ENCODE measurements at places on chromosomes 11 and 22. TPM values are rescaled to one million over a fixed set of nuclear protein-coding genes. Genes with fewer than 3 reads are reported as not detected.
A peak's percentile ranks its signal among the peaks of the same experiment; 100 is the strongest.

The DEPDC7 gene
- 2.7 TPM for total RNA-seq

DNA sequence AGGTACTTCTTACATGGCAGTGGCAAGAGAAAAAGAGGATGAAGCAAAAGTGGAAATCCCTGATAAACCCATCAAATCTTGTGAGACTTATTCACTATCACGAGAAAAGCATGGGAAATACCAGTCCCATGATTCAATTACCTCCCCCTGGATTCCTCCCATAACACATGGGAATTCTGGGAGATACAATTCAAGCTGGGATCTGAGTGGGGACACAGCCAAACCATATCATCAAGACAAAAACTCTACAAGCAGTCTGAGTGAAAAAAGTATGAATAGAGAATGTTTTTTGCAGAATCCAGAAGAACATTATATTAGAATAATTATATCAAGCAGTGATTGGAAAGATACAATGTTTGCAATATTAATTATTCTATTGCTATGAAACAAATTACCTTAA lies 893.7 kb downstream of the FAM181B start:
- no peak for DNase-seq

DNA sequence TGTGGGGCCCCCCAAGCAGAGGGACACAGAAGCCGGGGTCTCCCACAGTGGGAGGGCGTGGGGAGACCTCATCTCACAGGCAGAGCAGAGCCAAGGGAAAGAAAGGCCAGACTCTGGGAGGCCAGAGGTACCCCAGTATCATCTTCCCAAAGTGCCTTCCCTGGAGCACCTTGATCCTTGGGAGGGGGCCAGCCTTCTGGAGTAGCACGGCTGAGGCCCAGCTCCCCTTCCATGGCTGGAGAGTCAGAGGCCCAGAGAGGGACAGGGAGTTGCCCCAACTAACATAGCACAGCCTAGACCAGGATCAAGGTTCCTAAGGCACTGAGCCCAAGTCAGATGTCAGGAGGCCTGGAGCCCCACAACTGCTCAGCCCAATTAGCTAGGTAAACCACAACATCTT lies 50.6 kb downstream of the ELFN2 start:
- DNase-seq: no peak

GRCh38 chr11:58615559-58615958 lies 6.9 kb upstream of the CNTF start:
- DNase-seq: no peak

The CD248 gene
- 23.5 TPM for total RNA-seq

DNA sequence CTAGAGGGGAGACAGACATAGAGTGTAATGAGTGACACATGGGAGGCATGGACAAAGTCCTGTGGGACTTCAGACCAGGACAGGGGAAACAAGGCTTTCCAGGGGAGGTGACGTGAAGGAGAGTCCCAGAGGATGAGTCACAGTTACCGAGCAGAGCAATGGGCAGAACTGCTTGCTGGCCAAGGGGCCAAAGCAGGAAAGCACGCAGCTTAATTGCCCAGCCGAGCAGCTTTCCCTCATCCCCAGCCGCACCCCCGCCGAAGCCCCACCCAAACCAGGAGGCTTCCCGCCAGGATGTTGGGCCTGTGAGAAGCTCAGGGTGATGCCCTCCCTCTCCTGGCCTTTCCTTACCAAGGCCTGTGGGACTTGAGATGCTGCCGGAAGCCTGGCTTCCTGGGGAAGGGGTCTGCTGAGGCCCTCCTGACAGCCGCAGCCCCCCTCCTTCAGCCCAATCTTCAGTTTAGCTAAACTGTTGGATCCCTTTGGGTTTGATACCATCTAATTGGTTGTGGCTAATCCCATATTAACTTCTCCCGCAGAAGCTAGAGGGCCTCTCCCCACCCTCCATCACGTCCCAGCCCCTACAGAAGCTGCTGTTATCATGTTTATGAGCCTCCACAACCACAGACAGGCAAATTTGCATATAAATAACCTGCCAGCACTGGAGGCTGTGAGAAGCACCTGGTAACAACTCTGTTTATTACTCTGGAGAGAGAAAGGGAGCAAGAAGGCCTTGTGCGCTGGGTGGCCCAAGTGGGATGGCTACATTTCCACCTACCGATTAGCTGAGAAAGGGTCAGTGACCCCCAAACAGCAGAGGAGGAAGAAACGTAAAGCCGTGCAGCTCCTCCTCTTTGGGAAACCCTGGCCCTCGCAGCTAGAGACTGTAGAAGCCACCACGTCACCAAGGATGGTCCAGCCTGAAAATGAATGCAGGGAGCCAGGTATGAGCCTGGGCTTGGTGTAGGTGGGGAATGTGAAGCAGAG lies 80.0 kb downstream of the TRIM29 start:
- peak; percentile 83 for DNase-seq

DNA sequence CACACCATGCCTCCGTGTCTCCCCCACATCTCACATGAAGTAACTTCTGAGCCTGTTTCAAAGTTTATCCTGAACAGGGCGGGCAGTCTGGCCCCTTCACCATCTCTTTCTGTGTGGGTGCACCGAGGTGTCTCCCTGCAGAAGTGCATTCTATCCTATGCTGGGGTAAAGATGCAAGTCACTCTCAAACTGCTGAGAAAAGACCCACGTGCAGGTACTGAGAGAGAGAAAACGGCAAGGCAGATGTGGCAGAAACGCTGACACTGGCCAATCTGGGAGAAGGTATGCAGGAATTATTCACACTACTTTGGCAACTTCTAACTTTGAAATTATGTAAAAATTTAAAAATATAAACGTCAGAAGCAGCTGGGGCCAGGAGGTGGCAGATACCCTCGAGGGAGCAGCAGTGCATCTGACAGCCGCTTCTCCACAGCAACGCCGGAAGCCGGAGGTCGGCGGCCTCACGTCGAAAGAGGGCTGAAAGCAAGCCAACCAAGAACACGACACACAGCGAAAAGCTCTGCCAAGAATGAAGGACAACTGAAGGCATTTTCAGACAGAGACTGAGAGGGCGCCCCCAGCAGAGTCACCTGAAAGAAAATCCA lies 34.2 kb upstream of the MOB2 start:
- DNase-seq: no peak

The MAJIN gene
- total RNA-seq: not detected

The VSIG10L2 gene
- total RNA-seq: 7.2 TPM

The BTBD18 gene
- not detected for total RNA-seq

The GNG3 gene
- total RNA-seq: not detected

DNA sequence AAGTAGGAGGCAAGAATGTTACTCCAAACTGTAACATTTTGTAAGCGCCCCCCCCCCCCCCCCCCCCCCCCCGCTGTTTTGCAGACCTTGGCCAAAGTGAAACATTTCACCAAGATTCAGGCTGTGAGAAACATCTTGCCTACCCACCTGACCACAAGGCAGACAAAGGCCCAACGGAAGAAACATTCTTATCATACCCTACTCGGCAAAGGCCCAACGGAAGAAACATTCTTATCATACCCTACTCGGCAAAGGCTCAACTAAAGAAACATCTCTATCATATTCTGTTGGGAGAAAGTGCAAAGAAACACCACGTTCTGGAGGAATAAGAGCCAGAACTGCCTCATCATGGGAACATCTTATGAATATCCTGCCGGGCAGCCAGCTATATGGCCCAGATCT lies 117.1 kb downstream of the JRKL start:
- no peak for DNase-seq

The ALDH3B2 gene
- total RNA-seq: 127 TPM

The FOLR1 gene
- total RNA-seq: 2.7 TPM

GRCh38 chr11:75547617-75548058 lies 14.4 kb upstream of the SERPINH1 start:
- no peak for DNase-seq

GRCh38 chr11:132943357-132943705 lies 589.0 kb downstream of the OPCML start:
- DNase-seq: no peak

DNA sequence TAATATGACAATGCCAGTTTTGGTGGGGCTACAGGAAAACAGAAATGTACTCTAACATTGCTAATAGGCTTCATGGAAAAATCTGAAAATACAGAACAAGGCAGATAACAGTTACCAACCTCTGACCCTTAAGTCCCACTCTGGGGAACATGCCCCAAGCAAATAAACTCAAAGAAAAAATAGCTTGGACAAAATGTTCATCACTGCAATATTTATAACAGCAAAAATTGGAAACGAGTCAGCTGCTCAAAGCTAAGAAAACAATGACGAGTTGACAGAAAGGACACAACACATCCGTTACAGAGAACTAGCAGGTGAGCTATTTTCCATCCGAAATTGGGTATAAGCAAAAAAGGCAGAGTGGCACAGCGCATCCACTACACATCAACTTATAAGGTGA lies 70.5 kb downstream of the PACSIN2 start:
- DNase-seq: no peak

The INTS4 gene
- 24.8 TPM for total RNA-seq

GRCh38 chr22:50305923-50306566 lies 1.4 kb downstream of the PLXNB2 start:
- DNase-seq: peak; percentile 96

GRCh38 chr11:122933416-122933815 lies 48.2 kb downstream of the BSX start:
- DNase-seq: peak; percentile 15

The TENM4 gene
- total RNA-seq: 36.5 TPM

GRCh38 chr11:33162831-33163230 lies 1.6 kb upstream of the CSTF3 start:
- DNase-seq: no peak

All from lower leg skin (tissue), 4 donors.